SJSA1 (cell line): ENCODE measurements at places on chromosomes 2 and 18.

GRCh38 chr18:49843131-49843530 lies 29.8 kb upstream of the ACAA2 start:
- H3K27me3 ChIP-seq: no peaks in the 10 kb centered on the region
- no peak for DNase-seq
- no peaks in the 10 kb centered on the region for H3K36me3 ChIP-seq
- peaks cover 20% of the 10 kb centered on the region for H3K4me1 ChIP-seq

DNA sequence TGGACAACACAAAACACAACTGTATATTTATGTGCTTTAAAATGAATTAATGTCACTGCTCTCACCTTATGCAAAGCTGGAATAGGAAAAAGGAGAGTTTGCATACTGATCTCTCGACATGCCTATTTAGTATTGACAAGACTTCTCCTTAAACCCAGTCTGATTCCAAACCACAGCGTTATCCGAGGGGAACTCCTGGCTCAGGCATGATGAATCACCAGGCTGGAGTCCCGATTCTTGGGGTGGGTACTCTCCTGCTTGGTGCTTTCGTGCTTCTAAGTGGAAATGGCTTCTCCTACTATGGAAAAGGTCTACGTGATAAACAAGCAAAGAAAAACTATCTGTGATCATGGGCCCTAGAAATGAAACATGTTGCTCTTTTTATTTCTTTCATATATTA lies 88.9 kb upstream of the SLC35G4 start:
- no peaks in the 10 kb centered on the region; the same call in 1 of the 2 replicates for H3K27me3 ChIP-seq
- no peaks in the 10 kb centered on the region for H3K4me1 ChIP-seq
- H3K27ac ChIP-seq: no peak overlapping the region
- no peaks in the 10 kb centered on the region for H3K36me3 ChIP-seq

DNA sequence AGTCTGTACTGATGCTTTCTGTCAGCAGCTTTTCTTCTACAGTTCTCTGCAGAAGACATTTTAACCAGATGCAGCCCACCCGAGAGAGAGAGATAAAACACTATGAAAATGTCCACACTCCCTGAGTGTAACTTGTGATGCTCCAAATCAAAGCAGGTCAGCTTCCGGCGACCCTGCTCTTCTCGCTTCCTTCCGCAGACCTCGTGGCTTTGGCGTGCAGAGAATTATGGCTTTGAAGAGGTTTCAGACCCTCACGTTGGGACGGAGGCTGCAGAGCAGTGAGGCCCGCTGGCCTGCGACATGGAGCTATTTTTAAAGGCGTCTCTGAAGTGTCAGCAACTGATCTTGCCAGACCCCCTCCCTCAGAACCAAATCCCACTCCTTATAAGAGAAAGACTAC lies 41.8 kb downstream of the TMEM163 start:
- no peaks in the 10 kb centered on the region; the same call in 1 of the 2 replicates for H3K27me3 ChIP-seq
- no peaks in the 10 kb centered on the region for H3K36me3 ChIP-seq
- DNase-seq: no peak
- no peak overlapping the region for H3K4me3 ChIP-seq

- H3K27me3 ChIP-seq: no peaks in the 10 kb centered on the region
- H3K4me3 ChIP-seq: no peak overlapping the region
- no peaks in the 10 kb centered on the region for H3K36me3 ChIP-seq
These were observed 21.9 kb downstream of the ANTXR1 start for GRCh38 chr2:69034845-69035244.

GRCh38 chr2:55161295-55162210 lies 70.5 kb downstream of the CLHC1 start:
- H3K27me3 ChIP-seq: no peaks in the 10 kb centered on the region
- no peak overlapping the region for H3K4me3 ChIP-seq
- peaks cover 49% of the 10 kb centered on the region for H3K4me1 ChIP-seq
- H3K27ac ChIP-seq: no peak overlapping the region

DNA sequence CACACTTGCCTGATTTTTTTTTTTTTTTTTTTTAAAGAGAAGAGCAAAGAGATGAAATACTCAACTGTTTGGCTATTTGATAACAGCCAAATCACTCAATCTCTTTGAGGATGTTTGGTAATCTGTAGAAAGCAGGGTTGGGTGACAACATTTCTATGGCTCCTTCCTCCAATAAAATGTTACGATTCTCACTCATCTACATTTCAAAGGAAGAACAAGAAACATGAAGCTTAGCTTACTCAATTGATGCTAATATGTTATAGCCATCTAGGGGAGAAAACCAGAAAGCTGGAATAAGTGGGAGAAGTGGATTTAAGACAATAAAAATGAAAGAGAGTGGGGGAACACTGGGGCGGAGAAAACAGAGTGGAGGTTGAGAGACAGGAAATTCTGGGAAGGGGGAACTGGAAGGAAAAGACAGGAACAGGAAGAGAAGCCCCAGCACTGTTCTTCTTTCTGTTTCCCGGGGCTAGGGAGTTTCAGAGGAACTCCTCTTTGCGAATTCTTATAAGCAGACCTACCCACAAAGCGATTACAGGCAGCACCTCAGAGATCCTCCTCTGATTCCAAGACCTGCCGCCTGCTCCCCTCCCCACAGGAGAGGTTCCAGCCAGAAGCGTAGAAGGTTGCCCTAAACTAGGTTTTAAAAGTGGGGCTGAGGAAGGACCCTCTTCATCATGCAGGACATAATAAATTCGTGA lies 13.3 kb downstream of the ST3GAL5 start:
- H3K27ac ChIP-seq: no peak overlapping the region
- no peaks in the 10 kb centered on the region for H3K27me3 ChIP-seq
- peaks cover 14% of the 10 kb centered on the region for H3K36me3 ChIP-seq
- peaks cover 19% of the 10 kb centered on the region for H3K4me1 ChIP-seq
- H3K4me3 ChIP-seq: no peak overlapping the region

DNA sequence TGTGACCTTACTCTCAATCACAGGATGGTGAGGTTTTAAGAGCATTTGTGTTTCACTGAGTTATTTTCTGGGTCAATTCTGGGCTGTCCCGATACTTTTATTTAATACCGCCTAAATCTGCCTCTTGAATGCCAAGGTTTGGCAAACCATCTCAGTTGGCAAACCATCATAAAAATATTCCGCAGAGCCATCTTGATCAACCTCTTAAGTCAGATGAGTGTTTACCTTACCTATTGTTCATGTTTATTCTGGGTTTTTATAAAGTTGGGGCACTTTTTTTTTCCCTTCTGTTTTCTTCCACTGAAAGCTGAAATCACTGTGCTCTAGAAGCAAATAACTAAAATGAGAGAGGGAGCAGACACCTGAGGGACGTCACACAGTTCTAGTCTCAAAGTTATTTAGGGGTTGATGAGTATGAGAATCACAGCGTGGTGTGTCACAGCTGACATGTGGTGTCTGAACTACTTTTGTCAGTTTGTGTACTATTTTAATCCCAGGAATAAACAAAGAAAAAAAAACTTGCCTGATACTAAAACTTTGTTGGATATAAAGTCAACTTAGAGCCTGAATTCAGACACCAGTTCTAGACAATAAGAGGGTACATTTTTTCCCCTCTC lies 48.6 kb downstream of the ETAA1 start:
- DNase-seq: peak; percentile 36
- peak overlapping the region; percentile 18; the same call in 1 of the 2 replicates for H3K27ac ChIP-seq
- no peaks in the 10 kb centered on the region for H3K36me3 ChIP-seq
- H3K27me3 ChIP-seq: no peaks in the 10 kb centered on the region
- H3K4me3 ChIP-seq: no peak overlapping the region
- H3K4me1 ChIP-seq: peaks cover 21% of the 10 kb centered on the region

GRCh38 chr2:35963824-35964223 lies 391.8 kb upstream of the CRIM1 start:
- no peak for DNase-seq
- H3K4me3 ChIP-seq: no peak overlapping the region
- H3K36me3 ChIP-seq: no peaks in the 10 kb centered on the region
- H3K27me3 ChIP-seq: no peaks in the 10 kb centered on the region; the same call in 1 of the 2 replicates
- no peaks in the 10 kb centered on the region for H3K4me1 ChIP-seq
- no peak overlapping the region for H3K27ac ChIP-seq

DNA sequence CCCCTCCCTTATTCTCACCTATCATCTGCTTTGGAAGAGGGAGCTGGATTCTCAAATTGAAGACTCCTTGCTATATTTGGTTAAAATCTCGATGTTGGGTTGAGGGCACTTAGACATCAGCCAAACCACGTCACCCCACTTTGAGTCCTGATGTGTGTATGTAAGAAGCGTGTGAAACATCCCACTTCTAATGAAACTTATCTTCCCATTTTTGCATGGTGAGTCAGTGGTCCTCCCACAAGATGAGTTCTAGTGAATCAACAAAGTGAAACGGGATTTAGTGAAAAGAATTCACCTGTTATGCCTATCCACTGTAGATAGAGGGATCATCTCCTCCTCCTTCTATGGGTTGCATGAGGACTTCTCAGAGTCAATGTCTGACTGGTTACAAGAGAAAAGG lies 51.4 kb upstream of the SPRED2 start:
- no peaks in the 10 kb centered on the region for H3K4me1 ChIP-seq
- no peak overlapping the region for H3K4me3 ChIP-seq
- no peak for DNase-seq
- H3K27ac ChIP-seq: no peak overlapping the region
- H3K36me3 ChIP-seq: no peaks in the 10 kb centered on the region

DNA sequence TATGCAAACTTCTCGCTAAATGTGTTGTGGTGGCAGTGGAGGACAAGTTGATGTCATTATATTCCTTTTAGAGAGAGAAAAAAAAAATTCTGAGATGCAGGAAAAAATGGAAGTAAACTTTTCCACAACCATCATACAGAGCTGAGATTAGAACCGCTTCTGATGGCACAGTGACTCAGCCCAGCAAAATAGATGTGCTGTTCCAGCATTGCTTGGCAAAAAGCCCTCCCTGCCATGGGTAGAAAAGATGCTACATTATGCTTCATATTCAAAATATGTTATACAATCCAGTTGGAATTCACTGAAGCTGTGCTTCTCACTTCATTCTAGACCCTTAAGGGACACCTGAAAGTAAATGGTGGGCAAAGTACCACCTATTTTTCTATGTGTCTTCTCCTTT lies 1047.6 kb upstream of the FANCL start:
- H3K36me3 ChIP-seq: no peaks in the 10 kb centered on the region
- H3K27ac ChIP-seq: no peak overlapping the region
- H3K4me3 ChIP-seq: no peak overlapping the region
- no peaks in the 10 kb centered on the region for H3K4me1 ChIP-seq

DNA sequence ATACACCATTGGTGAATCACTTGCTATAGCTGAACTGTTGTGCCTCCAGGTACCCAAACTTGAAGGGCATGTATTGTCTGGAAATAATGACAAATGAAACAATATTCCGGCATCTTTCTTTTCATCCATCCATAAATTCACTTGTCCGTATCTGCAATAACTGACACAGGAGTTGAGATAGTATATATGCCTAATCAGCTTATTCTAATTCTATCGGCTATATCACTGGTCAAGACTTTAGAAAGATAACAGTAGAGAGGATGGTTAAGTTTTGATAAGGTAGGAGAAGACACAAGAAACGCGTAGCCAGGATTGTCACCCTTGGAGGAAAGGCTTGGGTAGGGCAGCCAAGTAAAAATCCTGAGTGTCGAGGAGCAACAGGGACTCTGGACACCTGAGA lies 1634.6 kb upstream of the CELF4 start:
- H3K27me3 ChIP-seq: no peaks in the 10 kb centered on the region
- DNase-seq: no peak
- no peaks in the 10 kb centered on the region for H3K36me3 ChIP-seq
- H3K4me3 ChIP-seq: no peak overlapping the region
- no peaks in the 10 kb centered on the region for H3K4me1 ChIP-seq
- H3K27ac ChIP-seq: no peak overlapping the region

GRCh38 chr2:100924122-100924519 lies 78.0 kb upstream of the RPL31 start:
- H3K4me3 ChIP-seq: peak overlapping the region; percentile 21; the same call in 1 of the 2 replicates
- H3K27ac ChIP-seq: peak overlapping the region; percentile 40
- H3K27me3 ChIP-seq: no peaks in the 10 kb centered on the region
- DNase-seq: no peak

GRCh38 chr2:20348542-20348941 lies 2.1 kb downstream of the PUM2 start:
- H3K27ac ChIP-seq: no peak overlapping the region
- H3K4me1 ChIP-seq: peaks cover 18% of the 10 kb centered on the region
- DNase-seq: no peak
- H3K27me3 ChIP-seq: no peaks in the 10 kb centered on the region

DNA sequence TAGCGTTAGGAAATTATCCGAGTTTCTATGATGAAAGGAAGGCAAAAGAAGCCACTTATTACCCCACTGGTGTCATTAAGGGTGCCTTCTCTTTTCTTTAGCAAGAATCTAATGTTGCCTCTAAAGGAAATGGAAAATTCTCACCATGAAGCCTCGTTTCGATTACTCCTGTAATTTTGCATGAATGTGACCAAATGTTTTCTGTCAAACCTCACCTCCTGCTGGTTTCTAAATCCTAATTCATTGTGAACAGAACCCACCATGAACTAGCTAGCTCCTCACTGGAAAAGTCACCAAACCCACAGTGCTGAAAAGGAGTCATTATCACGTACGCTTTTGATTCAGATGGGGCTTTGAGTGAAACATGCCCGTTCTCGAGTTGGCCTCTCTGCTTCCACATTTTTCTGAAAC lies 119.9 kb downstream of the COPS8 start:
- H3K4me1 ChIP-seq: peaks cover 52% of the 10 kb centered on the region
- DNase-seq: no peak
- H3K27ac ChIP-seq: no peak overlapping the region
- H3K27me3 ChIP-seq: no peaks in the 10 kb centered on the region

DNA sequence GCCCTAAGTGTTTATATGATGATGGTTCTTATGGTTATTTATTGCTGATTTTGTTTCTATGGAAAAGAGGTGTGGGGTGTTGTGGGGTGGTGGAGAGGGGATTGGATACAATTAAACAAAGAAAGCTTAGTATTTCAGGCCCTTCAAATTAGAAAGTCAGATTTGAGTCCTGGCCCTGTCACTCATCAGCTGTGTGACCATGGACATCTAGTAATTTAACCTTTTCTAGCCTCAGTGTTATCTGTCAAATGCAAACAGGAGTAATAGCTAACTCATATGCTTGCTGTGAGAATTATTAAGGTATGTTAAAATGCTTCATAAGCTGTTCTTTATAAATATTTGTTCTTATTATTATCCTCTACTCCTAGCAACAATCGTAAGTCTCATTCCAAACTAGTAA lies 2.1 kb upstream of the MEMO1 start:
- peaks cover 18% of the 10 kb centered on the region for H3K4me1 ChIP-seq
- no peak for DNase-seq
- H3K27me3 ChIP-seq: no peaks in the 10 kb centered on the region

GRCh38 chr2:100008956-100009355 lies 133.4 kb downstream of the AFF3 start:
- DNase-seq: no peak
- H3K4me3 ChIP-seq: no peak overlapping the region
- H3K27ac ChIP-seq: no peak overlapping the region
- H3K36me3 ChIP-seq: no peaks in the 10 kb centered on the region
- H3K4me1 ChIP-seq: peaks cover 26% of the 10 kb centered on the region
